ENCODE measurements at places on chromosomes 12 and 14.

GRCh38 chr12:12017798-12018197 lies 52.9 kb upstream of the BCL2L14 start:
- DNase-seq: no peak

DNA sequence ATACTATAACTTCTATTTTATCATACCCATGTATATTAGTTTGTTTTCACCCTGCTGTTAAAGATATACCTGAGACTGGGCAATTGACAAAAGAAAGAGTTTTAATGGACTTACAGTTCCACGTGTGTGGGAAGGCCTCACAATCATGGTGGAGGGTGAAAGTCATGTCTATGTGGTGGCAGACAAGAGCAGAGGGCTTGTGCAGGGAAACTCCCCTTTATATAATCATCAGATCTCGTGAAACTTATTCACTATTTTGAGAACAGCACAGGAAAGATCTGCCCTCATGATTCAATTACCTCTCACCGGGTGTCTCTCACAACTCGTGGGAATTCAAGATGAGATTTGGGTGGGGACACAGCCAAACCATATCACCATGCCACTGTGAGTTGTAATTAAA lies 135.8 kb downstream of the SYNE2 start:
- DNase-seq: no peak

- no peak for DNase-seq
Measured at GRCh38 chr14:101797856-101798255, 36.3 kb downstream of the PPP2R5C start.

GRCh38 chr14:47300796-47301195 lies 374.6 kb downstream of the MDGA2 start:
- DNase-seq: no peak

DNA sequence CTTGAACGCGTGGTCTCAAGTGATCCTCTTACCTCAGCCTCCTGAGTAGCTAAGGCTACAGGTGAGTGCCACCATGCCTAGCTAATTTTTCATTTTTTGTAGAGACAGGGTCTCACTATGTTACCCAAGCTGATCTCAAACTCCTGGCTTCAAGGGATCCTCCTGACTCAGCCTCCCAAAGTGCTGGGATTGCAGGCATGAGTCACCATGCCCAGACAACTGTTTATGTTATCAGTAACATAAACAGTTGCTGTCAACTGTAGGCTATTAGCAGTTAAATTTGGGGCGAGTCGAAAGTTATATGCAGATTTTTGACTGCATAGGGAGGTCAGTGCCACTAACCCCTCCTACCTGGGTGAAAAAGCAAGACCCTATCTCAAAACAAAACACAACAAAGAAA lies 26.2 kb upstream of the LRRK2 start:
- DNase-seq: no peak

DNA sequence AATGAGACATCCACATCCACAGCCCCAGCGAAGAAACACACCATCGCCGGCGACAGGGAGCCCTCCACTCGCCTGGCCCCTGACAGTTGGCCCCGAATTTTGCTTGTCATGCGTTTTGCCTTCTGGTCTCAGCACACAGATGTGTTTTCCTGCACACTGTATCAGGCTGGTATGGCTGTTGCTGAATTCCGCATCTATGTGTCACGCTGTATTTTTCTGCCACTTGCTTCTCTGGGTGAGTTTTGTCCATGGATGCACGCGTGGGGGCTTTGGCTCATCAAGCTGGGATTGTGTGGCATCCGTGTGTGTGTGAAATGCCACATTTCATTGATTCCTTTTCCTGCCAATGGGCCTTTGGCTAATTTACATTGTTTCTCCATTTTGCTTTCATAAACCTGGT lies 26.5 kb downstream of the ARL6IP4 start:
- no peak for DNase-seq

DNA sequence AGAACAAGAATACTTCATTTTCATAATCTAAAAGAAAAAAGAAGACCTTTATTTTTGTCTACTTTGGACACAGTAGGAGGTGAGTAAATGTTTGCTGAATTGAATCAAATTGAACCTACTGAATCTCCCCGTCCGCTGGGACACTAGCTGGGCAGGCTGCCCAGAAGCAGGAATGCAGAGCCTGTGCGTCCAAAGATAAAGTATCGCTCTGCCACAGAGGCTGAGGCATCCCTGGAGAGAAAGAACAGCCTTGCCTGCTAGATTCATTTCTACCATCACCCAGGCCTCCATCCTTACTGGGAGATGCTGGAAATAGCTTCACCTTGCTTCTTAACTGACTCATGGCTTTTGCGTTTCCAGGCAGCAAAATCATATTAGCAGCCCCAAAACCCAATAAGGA lies 64.1 kb upstream of the TSPAN11 start:
- peak; percentile 22 for DNase-seq

DNA sequence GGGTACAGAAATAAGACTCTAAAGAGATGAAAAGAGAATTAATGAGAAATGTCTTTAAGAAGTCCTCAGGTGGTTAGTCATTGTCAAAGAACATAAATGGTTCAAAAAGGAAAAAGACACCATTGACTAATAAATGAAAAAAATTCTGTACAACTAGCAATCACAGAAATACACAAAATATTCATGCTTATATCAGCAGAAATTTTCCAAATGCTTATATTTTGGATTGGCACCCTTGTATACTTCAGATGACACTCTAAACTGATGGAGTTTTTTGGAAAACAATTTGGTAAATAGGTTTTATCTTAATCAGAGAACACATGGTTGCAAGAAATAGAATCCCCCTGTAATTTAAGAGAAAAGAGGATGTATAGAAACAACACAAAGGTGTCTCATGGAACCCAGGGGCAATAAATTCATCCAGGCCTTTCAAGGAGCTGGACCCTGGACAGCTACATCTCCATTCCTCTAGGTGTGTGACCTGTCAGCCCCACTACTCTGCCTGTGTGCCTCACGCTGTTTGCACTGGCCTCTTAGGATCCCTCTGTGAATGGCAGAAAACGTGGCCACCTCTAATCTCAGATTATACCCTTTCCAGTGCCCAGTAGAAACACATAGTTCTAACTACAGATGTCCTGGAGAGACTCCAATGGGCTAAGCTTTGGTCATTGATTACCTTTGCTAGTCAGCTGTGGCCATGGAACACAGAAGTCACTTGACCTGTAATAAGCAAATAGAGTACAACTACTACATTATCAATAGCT lies 110.2 kb downstream of the FGD4 start:
- no peak for DNase-seq

DNA sequence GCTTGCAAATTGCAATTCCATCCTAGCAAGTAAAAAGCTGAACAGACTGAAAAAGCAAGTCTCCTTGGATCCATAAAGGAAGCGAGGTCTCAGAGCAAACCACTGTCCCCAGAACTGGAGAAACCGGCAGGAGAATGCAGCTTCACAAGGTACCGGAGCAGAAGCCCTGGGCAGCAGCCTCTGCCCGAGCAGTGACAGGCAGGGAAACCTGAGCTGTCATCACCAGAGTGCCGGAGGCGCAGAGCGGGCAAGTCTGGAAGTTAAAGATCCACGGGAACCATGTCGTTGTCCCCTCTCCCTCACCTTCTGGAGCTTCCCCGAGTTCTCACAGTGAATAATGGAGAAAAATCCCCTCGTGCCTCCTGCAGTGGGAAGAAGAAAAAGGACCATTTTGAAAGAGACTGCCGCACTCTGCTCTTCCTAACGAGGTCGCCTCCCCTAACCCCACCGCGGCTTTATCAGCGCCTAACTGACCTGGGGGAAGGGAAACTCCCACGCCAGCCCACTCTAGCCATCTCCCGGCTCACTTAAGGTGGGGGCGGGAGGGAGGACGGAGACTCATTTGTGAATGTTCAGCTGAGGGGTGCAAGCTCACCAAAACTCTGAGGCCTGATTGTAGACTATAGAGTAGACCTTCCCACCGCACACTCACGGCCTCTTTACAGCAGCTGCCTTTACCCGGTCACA lies 27.8 kb downstream of the FBXL14 start:
- no peak for DNase-seq

DNA sequence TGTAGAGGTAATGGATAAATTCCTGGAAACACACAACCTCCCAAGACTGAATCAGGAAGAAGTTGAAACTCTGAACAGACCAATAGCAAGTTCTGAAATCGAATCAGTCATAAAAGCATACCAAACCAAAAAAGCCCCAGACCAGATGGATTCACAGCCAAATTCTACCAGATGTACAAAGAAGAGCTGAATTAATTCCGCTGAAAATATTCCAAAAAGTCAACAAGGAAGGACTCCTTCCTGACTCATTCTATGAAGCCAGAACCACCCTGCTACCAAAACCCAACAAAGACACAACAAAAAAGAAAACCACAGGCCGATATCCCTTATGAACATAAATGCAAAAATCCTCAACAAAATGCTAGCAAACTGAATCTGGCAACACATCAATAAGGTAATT lies 81.5 kb downstream of the SLC38A4 start:
- DNase-seq: no peak

DNA sequence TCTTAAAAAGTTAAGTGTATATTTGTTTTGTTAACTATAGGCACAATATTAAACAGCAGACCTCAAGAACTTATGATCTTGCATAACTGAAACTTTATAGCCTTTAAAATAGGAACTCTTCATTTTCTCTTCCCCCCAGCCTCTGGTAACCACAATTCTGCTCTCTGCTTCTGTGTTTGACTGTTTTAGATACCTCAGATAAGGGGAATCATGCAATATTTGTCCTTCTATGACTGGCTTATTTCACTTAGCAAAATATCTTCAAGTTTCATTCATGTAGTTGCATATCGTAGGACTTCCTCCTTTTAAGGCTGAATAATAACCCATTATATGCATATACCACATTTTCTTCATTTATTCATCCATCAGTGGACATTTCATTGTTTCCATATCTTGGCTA lies 131.3 kb downstream of the PTPRO start:
- DNase-seq: no peak

DNA sequence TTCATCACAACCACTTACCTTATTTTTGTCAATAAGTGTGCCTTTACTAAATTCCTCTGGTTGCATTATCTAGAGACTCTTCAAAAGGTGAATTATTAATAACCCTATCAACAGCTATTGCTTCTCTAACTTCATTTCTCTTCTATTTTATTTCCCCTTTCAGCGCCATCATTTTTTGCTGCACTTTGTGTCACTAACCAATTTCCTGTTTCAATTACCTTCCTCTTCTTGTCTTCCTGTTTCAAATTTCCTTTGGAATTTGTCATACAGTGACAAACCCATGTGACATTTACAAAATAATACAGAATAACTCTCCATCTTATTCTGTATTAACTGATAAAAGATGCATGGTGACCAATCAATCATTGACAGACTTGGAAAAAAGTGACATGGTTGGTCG lies 12.2 kb upstream of the CLEC2A start:
- DNase-seq: no peak

DNA sequence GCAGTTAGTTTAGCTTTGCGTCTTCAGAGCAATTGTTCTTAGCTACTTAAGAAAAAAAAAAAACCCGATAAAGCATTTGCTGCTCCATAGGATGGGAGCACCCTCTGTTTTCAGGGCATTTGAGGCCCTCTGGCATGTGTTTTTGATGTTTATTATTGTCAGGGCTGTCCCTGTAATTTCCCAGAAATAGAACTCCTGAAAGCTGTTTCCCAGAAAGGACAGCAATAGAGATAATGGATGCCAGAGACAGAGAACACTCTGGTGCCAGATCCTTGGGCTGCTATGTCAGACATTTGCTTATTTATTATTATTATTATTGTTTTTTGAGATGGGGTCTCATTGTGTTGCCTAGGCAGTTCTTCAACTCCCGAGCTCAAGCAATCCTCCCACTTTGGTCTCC lies 201.3 kb downstream of the ALG10 start:
- no peak for DNase-seq

DNA sequence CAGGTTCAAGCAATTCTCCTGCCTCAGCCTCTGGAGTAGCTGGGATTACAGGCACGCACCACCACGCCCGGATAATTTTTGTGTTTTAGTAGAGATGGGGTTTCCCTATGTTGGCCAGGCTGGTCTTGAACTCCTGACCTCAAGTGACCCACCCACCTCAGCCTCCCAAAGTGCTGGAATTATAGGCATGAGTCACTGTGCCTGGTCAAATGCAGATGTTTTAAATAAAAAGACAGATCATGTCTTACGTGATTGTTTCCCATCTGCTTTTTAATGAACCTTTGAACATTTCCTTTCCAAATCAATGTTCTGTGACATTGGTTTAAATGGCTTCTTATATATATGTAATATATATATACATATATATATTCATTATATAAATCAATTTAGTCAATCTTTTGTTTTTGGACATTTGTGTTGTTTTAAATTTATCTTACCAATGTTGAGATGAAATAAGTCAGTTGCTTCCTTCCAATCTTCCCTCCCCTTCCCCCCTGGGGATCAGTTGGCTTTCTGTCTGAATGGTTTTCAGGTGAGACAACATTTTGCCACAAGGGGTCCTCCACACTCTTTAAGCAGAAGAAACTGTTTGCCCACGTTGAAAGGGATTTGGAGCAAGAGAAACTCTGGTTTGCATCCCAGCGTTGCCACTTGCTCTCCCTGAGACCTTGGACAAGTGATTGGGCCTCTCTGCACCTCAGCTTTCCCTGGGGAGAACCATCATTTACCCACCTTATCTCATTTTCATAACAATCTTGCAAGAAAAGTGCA lies 47.6 kb upstream of the RBM19 start:
- peak; percentile 32 for DNase-seq

DNA sequence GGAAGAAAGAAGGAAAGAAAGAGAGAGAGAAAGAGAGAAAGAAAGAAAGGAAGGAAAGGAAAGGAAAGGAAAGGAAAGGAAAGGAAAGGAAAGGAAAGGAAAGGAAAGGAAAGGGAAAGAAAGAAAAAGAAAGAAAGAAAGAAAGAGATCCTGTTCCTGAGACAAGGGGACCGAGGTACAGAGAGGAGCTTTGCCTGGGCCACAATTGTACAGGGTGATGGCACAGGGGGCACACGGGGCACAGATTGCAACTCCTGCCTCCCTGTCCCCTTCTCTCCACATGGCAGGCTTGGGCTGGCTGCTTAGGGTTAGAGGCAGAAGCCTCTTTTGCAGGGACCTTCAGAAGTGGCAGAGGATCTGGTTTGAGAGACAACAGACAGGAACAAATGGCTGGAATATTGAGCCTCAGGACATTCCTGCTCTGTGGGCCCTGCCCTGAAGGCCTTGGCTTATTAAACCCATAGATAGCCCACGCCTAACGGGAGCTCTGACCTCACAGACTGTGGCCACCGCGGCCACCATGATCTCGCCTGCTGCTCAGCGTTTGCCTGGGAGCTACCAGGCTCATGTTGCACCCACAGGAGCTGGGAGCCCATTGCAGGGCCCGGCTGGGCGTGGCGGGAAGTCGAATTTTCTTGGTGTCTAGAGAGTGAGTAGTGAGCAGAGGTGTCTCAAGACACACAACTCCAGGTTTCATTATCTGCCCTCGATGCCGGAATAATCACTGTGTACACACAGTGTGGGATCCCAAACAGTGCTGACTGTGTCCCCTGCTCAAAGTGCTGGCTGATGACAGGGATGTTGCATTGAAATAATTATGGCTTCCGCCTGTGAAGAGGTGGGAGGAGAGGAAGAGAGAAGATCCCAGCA lies 147.9 kb upstream of the NCOR2 start:
- DNase-seq: no peak
